ENCODE measurements at places on chromosomes 1 and 21.

DNA sequence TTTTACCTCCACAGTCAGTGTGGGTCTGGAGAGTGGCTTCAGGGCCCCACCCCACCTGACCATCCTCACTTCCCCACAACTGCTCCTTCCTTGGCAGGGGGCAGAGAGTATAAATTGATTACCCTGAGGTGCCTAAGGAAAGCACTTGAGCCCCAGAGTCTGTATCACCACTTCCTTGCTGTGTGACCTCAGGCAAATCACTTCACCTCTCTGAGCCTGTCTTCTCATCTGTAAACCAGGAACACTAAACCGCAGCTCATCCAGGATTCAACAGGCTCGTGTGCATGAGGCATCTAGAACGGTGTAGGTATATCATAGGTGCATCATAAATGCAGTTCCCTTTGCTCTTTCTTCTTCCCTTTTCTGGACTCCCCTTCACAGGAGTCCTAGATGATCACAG lies 43.4 kb downstream of the GRIK3 start:
- DNase-seq, result no peak

GRCh38 chr1:44221769-44222168 lies 8.5 kb downstream of the DMAP1 start:
- DNase-seq, result no peak

DNA sequence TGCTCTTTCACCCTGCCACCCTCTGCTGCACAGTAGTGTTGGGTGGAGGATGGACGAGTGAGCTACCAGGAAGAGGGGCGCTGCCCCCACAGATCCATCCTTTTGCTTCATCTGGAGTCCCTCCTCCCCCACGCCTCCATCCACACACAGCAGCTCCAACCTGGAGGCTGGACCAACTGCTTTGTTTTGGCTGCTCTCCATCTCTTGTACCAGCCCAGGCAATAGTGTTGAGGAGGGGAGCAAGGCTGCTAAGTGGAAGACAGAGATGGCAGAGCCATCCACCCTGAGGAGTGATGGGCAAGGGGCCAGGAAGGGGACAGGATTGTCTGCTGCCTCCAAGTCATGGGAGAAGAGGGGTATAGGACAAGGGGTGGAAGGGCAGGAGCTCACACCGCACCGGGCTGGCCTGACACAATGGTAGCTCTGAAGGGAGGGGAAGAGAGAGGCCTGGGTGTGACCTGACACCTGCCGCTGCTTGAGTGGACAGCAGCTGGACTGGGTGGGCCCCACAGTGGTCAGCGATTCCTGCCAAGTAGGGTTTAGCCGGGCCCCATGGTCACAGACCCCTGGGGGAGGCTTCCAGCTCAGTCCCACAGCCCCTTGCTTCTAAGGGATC lies 8.5 kb downstream of the CHRNB2 start:
- DNase-seq, result no peak

DNA sequence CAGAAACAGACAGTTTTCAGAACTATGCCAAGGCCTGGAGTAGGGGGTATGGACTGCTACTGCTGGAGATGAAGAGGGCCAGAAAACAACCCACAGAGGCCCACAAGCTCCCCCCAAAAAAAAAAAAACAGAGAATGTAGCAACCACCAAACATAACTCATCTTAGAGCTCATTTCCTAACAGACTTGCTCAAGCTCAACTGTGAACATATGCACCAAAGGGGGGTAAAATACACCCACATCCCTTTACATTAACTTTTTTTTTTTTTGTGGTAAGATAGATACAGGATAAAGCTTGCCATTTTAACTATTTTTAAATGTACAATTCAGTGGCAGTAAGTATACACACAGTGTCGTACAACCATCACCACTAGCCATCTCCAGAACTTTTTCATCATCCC lies 36.0 kb downstream of the SEC16B start:
- DNase-seq, result no peak

DNA sequence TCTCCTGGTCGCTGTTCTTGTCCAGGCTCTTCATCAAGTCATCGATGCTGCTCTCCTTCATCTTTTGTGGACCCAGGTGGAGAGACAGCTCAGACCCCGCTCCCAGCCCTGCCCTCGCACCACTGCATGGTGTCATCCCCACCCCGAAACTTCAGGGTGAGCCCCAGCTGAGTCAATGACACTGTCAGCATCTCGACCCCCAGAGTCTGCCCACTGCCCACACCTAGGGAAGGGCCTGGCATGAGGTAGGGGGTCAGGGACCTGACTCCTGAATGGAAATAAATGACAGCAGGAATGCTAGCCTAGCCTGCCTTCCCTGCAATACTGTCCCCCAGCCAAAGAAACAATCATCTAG lies 1.6 kb upstream of the S100A6 start:
- no peak for DNase-seq

DNA sequence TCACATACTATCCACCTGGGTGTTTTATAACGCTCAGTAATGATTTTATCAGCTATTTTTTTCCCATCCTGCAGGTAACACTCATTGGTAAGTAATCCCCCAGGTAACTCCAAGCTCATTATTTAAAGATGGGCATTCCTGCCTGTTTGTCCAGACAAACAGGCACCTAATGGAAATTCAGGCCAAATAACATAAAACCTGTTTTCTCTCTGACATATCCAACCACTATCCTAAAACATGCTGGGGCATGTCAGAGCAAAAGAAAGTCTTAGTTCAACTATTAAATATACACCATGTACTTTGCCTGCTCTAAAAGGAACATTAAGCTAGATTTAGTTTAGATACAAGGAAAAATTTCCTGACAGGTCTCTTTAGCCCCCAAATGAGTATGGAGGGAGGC lies 987.7 kb downstream of the TTLL7 start:
- no peak for DNase-seq

DNA sequence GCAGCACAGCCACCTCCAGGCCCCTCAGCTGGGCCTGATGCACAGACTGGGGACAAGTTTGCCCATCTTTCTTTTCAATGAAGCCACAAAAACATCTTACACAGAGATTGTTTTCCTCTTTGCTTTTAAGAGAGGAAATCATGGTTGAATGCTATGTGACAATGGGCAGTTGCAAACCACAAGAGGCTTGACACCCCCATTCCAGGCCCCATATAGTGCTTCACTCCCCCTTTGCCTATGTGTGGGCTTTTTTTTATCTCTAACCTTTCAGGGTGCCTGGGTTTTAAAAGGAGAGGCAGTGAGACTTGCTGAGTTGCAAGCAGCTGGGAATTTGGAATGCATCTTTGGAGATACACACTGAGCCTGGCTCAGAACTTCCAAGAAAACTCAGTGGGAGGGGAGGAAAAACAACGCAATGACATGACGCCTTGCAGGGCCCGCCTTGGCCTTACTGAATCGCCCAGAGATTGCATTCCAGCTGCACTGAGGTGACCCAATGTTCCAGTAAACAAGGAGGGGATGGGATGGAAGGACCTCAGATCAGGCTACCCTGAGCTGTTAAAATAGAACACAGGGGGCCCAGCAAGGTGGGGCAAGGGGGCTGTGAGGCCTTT lies 145.2 kb upstream of the ZNF648 start:
- no peak for DNase-seq

GRCh38 chr21:37430184-37430821 lies 63.7 kb downstream of the DYRK1A start:
- no peak for DNase-seq

- DNase-seq, result no peak
These were observed 3.8 kb downstream of the UTP25 start for GRCh38 chr1:209831615-209832014.

DNA sequence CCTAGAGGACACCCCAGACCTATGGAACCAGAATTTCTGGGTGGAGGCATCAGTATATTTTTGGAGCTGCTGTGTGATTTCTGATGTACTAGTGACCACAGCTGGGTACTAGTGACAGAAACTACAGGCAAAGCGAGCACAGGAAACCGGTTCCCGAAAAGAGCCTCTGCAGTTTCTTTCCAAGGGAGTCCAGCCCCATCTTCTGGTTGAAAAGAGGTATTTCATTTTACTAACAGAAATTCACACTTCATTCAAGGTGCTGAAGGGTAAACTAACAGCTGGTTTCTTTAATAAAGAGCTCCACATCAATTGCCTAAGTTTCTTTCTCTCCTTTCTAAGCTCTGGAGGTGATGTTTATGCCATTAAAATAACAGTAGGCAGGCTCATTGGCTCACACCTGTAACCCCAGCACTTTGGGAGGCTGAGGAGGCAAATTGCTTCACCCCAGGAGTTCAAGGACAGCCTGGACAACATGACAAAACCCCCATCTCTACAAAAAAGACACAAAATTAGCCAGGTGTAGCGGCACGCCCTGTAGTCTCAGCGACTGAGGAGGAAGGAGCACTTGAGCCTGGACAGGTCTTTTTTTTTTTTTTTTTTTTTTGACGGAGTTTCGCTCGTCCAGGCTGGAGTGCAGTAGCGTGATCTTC lies 22.0 kb downstream of the THAP3 start:
- DNase-seq, result no peak

GRCh38 chr1:51649593-51650091 lies 32.8 kb downstream of the OSBPL9 start:
- DNase-seq, result no peak

DNA sequence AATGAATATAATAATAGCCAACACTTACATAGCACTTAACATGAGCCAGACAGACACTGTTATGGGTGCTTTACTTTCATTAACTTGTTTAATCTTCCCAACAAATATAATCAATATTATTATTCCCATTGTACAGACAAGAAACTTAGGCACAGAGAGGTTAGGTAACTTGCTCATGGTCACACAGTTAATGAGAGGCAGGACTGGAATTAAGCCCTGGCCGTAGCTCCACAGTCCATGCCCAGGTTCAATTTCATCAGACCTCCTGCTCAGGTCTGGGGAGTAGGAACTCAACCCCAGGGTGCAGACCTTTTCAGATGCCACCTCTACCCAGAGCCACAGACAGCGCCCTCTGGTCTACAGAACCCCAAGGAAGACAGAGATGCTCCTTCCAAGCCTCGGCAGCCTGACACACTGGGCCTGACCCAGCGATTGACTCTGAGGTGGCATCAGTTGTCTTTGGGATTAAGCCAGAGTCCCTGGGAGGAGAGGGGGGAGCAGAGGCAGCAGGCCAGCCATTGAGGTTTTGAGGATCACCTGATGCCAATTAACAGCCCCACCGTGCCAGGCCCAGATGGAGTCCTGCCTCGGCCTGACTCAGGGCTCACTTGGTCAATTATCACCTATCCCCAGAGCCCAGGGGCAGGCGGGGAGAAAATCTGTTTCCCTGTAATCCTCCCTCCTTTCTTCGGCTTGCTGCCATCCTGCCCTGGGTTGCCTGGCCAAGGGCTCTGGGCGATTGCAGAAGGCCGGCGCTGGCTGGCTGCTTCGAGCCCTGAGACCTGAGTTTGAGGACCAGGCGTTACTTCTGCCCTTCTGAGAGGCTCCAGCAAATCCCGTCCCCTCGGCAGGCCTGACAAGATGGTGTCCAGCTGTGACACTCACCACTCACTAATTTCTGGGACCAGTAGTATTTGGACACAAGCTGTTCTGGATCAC lies 116.7 kb downstream of the LACTBL1 start:
- no peak for DNase-seq

- DNase-seq, result no peak
These were observed 45.1 kb upstream of the RGS2 start for GRCh38 chr1:192763756-192764155.

GRCh38 chr1:47970882-47971281 lies 26.3 kb downstream of the TRABD2B start:
- DNase-seq, result no peak

GRCh38 chr1:66335859-66336640 lies 197.9 kb upstream of the SGIP1 start:
- peak; percentile 31 for DNase-seq

DNA sequence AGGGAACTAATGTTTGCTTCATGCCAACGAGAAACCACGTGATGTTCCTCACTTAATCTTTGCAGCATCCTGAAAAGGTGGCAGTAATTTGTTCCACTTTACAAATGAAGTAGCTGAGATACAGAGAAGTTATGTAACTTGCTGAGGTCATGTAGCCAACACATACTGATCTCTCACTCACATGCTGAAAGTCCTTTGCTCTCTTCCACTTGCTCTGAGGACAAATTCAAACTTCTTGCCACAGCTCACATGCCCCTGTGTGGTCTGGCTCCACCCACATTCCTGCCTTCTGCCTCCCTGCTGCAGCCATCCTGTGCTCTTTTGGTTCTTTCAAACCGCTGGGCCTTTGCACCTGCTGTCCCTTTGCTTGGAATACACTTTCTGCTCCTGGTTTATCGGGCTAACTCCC lies 55.4 kb downstream of the TMCO4 start:
- DNase-seq, result no peak

DNA sequence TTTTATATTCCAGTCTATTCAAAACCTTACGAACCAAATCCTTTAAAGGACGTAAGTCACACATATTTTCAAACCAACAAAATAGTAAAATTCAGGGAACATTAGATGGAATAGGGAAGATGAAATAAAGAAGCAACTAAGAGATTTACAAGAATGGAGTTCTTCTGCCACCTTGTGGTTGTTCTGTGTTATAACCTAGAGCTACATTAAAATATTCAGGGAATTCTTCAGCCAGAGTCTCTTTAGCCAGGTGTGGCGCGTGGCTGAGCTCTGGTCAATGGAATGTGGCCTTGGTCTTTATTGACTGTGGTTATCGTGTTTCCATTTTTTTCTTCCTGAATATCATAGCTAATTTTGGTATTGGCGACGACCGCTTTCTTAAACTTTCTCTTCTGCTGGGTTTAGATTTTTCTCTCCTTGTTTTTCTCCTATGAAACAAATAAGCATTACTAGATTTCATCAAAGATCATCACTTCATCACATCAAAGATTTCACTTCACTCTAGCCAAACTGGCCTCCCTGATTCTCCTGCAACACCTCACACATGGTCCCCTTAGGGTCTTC lies 221.3 kb downstream of the MRPL39 start:
- DNase-seq, result no peak
